ENCODE measurements at places on chromosomes 12 and 14.

DNA sequence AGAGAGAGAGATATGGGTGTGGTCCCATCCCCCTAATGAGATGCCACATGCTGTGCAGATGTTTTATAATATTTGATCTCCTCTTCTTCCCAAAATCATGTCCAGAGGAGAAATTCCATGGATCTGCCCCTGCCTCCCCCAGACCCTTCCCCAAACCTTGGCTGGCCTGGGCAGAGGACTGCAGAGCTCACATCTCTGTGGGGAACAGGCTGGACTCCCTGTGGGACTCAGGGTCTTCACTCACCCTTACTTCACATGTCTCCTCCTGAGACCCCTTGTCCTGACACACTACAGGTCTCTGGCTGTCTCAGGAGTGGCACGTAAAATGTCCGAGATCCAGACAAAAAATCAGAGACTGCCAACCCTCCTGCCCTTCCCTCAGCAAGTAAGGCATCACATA, 76.0 kb upstream of the CAPRIN2 start:
- DNase-seq, result no peak

DNA sequence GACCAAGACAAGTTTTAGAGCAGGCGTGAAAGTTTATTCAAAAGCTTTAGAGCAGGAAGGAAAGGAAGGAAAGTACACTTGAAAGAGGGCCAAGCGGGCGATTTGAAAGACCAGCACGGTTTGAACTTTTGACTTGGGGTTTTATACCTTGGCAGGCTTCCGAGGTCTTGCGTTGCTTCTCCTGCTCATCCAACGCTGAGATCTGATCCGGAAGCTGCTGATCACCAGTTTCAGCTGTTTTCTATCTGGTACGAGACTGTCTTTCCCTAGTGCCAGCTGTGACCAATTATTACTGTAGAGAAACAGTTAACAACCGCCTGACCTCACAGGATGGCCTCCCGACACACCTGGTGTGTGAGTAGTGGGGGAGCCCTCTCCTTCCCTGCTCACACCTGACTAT, 20.6 kb upstream of the SNRPF start:
- DNase-seq, result no peak

DNA sequence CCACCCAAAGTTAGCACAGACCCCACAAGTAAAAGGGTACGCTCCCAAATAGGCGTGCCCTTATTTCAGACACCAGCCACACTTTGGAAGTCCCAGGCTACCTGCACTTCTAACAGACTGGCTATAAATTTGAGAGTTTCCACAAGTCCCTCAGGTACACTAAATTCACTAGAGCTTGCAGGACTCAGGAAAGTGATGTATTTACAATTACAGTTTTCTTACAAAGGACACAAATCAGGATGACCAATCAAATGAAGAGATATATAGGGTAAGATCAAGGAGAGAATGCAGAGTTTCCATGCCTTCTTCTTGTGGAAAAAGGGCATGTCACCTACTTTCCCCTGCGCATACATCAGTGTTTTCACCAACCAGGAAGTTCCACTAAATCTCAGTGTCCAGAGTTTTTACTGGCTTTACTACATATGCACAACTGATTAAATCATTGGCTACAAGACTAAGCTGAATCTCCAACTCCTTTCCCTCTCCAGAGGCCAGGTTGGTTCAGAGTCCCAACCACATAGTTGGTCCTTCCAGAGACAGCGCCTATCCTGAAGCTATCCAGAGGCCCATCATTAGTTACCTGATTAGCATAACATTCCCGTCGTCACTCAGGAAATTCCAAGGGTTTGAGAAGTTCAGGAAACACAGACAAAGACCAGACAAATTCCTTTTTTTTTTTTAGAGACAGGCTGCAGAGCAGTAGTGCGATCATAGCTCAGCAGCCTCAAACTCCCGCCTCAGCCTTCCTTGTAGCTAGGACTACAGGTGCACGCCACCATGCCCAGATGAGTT, 84.2 kb downstream of the DENND5B start:
- no peak for DNase-seq

DNA sequence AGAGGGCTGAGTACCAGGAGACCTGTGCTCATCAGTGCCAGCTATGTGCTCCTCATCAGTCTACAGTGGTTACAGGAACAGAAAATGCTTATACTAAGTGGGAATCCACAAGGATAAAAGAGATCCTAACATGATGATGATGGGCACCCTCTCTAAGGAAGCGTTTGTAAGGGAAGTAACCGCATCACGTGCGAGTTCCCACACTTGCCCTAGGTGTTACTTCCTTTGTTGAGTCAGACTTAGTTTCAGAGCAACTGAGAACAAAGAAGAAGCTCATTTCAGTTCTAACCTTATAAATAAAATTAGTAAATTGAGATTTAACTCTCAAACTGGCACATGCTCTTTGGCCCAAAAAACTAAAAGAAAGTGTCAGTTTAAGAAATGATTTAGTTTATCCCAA, 956.4 kb upstream of the TMEM132C start:
- DNase-seq, result no peak

DNA sequence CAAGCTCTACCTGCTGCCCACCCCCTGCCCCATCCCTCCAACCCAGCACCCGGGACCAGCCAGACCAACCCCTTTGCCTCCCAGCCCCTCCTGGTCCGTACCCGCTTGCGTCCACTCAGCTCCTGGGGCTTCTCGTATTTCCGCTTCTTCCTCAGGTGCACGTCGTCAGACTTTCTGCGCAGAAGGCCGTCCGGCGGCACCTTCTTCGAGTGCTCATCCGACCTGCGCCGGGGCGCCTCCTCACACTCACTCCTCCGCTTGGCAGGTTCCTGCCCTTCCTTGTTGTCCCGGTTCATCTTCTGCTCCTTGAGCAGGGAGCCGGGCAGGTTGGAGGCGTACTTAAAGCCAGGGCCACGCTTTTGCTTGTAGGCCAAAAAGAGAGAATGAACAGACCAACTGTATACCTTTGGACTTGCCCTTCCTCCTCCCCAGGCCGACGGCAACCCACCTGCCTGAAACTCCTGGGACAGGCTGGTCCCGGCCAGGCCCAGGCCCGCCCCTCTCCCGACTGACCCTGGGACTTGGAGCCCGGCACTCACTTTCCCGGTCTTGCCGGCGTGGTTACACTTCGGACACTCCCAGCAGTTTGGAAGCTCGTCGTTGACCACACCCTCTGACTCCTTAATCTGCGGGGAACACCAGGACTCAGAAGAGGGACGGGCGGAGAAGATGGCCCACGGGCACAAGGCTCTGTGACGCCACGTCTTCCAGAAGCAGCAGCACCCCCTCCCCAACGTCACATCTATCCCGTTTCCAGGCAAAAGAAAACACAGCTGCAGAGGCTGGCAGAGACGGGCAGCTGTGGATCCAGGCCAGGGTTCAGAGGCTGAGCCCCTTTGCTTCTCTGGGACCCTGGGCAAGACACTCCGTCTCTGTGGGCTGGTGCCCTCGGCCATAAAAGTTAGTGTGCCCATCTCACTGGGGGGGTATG, 44.3 kb downstream of the RNF34 start:
- DNase-seq, result no peak

Data from activated T-cell treated with anti-CD3 and anti-CD28 coated beads for 1 hour (primary cell).